ENCODE measurements at places on chromosomes 3 and 15.

DNA sequence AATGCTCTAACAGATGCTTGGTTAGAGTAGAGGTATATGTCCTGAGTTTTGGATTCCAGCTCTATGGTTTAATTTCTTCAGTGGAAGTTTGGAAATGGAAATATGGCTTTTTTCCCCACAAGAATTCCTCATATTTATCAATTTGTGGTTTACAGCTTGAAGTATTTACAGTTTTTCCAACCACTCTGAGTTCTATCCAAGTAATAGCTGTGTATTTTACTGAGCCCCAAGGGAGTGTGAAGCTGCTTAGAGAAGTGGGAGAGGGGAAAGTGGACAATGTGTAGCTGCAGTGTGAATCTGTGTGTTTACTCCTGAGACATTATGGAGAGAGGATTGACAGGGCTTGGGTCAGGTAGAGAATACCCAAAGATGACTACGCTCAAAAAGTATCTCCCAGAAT lies 54.5 kb downstream of the NEK11 start:
- no peak for DNase-seq

DNA sequence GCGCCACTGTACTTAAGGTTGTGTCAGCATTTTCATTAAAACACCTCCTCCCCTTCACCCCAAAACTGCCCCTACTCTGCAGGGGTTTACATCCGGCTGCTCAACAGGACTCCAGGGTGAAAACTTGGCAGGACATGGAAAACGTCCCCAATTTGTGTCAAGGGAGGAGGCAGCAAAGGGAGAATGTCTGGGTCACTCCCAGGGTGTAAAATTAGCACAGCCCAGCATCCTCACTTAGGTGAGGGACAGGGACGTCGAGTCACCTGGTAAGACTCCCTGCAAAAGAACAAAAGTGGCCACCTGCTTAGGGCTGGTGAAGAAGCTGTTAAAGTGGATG lies 532.3 kb downstream of the FOXP1 start:
- DNase-seq: no peak

- DNase-seq: no peak
These were observed 20.1 kb upstream of the SFMBT1 start for GRCh38 chr3:53065841-53066480.

GRCh38 chr3:22475665-22476240 lies 724.7 kb upstream of the ZNF385D start:
- DNase-seq: no peak

DNA sequence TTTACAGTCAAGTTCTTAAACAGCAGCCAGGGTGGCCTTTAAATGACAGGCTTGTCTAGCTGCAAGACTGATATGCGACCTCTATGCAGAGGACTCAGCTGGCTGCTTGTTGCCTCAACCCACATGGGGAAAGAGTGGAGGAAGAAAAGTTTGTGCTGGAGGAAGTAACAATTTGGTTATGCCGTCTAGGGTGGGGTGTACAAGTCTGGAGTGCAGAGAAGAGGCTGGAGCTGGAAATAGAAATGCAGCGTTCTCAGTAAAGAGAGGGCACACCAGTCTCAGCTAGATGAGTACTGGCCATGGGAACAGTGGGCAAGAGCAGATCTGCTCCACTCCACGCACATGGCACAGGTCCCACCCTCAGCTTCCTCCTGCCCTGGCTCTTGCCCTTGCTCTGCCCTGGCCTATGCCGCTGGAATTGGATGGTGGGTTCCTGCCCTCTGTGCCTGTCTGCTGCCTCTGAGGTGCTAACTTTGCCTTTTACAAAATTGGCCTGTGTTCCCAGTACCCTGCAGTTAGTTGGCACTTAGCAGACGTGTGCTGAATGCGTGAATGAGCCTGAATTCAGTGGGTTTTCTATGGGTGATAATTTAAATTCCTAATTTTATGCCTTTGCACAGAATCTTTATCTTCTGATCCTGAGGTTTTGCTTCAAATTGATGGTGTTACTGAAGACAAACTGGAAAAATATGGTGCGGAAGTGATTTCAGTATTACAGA lies 59.7 kb upstream of the FURIN start:
- no peak for DNase-seq

DNA sequence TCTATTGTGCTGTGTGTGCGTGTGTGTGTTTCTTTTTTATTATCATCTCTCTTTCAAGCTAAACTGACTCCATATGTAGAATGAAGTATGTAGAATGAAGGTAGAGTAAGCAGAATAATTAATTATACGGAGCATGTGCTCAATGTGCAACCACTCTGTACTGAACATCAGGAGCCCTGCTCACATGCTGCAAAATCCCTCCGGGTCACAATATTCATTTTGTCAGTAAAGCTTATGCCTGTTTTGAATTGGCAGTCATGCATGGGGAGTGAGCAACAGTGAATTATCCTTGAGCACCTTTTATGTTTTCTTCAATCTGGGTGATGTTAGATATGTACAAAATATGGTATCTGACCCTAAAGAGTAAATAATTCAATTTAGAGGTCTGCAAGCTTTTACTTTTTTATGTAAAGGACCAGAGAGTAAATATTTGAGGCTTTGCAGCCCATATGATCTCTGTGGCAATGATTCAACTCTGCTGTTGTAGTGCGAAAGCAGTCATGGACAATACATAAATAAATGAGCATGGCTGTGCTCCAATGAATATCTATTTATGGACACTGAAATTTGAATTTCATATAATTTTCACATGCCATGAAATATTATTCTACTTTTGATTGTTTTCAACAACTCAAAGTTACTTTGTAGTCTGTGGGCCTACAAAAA lies 199.9 kb downstream of the VGLL3 start:
- DNase-seq: no peak

- DNase-seq: no peak
These were observed 2.3 kb upstream of the ZNF280D start for GRCh38 chr15:56735589-56735988.
